ENCODE measurements at places on chromosomes 11 and 22.

DNA sequence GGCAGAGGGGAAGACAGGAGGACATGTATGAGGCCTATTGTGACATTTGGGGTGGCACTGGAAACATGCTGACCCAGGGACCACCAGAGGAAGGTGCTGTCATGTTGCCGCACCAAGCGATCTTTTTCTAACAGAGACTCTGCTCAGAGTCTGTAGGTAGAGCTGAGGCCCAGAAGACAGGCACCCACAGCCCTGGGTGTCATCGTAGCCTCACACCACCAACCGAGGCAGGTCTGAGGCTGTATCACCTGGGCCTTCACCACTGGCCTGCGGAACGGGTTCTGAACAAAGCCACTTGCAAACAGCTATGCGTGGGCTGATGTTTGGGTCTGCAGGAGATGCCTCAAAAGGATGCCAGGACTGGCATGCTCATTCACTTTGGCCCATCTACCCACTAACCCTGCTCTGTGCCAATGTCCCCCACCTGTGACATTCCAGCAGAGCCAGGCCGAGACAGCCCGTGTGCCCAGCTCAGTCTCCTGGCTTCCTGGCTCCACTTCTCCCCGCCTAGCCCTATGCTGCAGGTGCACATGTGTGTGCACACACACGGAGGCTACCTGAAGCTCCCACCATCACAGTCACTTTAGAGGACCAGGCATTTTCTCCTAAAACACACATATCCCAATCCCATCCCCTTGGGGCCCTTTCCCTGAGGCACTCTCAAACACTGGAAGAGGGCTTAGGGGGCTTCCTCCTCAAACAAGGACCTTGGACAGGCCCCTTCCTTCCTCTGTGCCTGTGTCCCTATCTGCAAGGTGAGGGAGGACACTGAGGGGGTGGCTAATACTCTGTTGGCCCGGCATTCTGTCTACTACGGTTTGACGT lies 3.6 kb downstream of the TRIM29 start:
- DNase-seq: no peak

DNA sequence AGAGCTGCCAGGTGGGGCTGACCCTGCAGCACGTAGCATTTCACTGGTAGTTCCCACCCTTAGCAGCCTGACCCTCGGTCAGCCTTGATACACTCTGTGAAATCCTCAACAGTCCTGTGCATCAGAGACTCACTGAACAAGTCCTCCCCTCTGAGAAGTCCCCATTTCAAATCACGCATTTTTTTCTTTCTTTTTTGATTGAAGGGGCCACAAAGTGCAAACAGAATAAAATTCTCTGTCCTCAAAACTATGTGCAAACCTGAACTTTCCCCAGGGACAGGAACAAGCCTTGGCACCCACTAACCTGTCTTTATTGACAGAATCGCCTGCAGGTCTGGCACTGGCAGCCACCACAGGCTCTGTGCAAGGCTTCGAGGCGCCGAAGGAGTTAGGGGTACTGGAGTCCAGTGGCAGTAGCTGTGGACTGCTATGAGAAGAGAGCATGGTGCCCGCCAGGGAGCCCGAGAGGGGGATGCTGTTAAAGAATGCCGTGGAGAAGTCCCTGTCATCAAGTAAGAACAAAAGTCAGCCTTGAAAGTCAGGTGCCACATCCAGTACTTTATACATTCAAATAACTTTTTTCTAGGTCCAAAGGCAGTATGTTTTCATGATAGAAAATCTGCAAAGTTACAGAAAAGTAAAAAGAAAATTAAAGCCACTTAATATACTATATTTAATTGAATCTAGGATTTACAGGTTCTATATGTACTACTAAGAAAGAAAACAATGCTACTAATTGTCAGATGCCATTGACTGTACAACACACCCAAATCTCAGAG lies 53.8 kb downstream of the HIRA start:
- no peak for DNase-seq

GRCh38 chr11:13883042-13883441 lies 79.5 kb upstream of the SPON1 start:
- DNase-seq: no peak

GRCh38 chr11:65864706-65865471 lies 4.7 kb downstream of the MUS81 start:
- DNase-seq: no peak

DNA sequence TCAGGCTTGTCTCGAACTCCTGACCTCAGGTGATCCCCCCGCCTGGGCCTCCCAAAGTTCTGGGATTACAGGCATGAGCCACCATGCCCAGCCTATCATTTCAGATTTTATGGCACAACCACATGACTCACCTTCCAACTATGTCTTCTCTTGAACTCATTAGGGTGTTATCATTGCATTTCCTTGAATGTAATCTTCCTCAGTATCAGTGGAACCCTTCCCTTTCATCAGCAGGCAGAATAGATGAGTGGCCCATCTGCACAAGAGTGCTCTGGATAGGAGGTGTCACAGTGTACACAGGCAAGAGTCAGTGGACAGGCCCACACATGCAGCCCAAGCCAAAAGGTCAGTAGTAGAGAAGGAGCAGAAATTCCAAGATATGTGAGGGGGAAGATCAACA lies 29.1 kb upstream of the AQP11 start:
- no peak for DNase-seq

DNA sequence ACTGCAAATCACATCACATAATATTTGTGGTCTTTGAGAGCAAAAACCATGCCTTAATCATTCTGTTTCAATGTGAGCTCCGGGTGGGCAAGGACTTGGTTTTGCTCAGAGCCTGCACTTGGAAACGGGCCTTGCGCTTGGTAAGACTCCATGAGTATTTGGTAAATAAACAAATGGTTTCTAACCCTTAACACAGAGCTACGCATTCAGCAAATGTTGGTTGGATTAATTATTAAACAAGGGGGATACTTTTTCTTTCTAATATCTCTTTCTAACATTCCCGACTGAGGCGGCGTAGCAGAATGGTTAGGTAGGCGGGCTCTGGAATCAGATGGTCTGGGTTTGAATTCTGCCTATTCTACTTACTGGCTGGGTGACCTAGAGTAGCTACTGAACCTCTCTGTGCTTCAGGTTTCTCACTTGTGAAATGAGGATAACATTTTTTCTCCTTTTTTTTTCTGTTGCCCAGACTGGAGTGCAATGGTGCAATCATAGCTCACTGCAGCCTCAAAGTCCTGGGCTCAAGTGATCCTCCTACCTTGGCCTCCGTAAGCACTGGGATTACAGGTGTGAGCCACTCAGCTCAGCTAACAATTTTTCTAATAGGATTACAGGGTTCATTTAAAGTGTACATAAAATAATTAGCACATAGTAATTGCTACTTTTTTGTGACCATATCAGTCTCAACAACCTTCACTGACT lies 3.4 kb upstream of the FAM83F start:
- no peak for DNase-seq

GRCh38 chr11:115197031-115197430 lies 307.2 kb downstream of the CADM1 start:
- no peak for DNase-seq

- no peak for DNase-seq
These were observed 16.5 kb upstream of the USP18 start for GRCh38 chr22:18133452-18133851.

DNA sequence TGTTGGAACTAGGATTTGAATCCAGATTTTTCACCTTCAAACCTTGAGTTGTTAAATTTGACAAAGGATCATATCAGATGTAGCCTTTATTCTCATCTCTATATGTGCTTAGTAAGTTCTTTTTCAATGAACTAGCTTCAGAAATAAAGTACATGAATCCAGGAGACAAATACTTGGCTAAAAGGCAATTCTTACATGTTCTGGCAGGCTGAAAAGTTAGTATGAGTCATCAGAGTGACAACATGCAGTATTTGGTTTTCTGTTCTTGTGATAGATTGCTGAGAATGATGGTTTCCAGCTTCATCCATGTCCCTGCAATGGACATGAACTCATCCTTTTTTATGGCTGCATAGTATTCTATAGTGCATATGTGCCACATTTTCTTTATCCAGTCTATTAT lies 40.4 kb downstream of the BBOX1 start:
- DNase-seq: no peak

GRCh38 chr11:87338046-87338639 lies 300.4 kb downstream of the TMEM135 start:
- DNase-seq: no peak

- DNase-seq: no peak
These were observed 68.2 kb downstream of the SYT13 start for GRCh38 chr11:45217991-45218390.

GRCh38 chr11:13955971-13956421 lies 6.5 kb upstream of the SPON1 start:
- peak; percentile 33 for DNase-seq

GRCh38 chr22:36236388-36237319 lies 2.7 kb downstream of the APOL2 start:
- DNase-seq: no peak

Data from CD4-positive, CD25-positive, alpha-beta regulatory T cell (primary cell).